ENCODE measurements at places on chromosomes 5 and 9.

DNA sequence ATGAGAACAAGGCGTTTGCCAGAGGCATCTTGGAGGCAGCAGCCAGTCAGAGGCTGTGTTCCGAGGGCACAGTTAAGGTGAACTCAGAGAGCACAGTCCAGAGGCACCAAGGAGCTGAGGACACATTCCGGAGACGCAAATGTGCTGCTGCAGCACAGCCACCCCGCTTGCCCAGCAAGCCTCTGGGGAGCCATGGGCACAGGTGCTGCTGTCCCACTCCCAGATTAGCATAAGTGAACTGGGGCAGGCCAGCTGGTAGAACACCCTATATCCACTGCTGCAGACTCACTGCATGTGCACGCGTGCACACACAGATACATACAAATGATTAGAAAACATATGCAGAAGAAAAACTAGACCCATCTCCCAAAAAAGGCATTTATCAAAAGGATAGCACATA lies 164.5 kb downstream of the EBF1 start:
- DNase-seq, result no peak

DNA sequence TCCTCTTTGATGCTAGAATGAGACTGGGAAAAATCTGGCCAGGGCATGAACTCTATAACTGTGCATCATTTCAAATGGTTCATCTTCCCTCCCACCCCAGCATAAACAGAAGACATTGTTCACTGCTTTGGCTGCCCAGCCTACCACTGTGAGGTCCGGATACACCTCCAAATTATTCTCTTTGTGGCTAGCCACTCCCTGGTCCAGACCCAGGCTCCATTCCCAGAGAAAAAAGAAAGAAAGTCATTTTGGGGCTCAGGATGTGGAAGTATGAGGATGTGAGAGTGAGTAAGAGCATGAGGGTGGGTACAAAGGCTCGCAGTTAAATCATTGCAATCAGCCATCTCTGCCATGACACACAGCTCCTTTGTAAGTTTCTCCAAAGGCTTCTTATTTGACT lies 559.2 kb downstream of the PSAT1 start:
- DNase-seq, result peak; percentile 54

GRCh38 chr9:34380034-34380510 lies 3.4 kb upstream of the MYORG start:
- DNase-seq, result no peak

GRCh38 chr9:89008055-89008743 lies 16.9 kb downstream of the S1PR3 start:
- DNase-seq, result no peak

GRCh38 chr9:19246891-19247290 lies 16.4 kb downstream of the DENND4C start:
- DNase-seq, result no peak

- DNase-seq, result peak; percentile 77
Observed at GRCh38 chr9:37197158-37198038, 77.0 kb downstream of the ZCCHC7 start.

DNA sequence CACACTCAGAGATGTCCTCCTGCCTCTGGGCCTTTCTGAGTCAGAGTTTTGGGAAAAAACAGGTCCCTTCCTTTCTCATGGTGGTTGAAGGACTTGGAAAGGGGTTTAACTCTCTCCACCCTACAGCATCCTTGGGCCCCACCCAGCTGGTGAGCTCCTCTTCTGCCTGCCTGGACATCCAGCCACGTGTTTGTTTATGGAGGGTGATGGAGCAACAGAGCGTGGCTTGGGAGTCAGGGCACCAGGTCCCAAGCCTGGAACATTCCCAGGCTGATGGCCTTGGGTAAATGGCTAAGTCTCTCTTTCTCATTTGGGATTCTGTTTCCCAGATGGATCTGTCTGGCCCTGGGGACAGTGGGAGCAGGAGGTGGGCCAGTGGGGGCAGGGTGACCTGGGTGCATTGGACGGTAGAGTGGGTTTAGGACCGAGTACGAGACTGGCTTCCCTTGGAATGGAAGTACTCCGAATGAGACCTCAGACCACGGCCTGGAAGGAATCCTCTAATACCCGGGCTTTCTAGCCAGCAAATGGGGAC lies 141.1 kb upstream of the IRX2 start:
- no peak for DNase-seq

GRCh38 chr9:32524892-32525708 lies 896 bp downstream of the RIGI start:
- peak; percentile 17 for DNase-seq

- no peak for DNase-seq
Observed at GRCh38 chr5:139882316-139882715, 86.7 kb downstream of the PSD2 start.

DNA sequence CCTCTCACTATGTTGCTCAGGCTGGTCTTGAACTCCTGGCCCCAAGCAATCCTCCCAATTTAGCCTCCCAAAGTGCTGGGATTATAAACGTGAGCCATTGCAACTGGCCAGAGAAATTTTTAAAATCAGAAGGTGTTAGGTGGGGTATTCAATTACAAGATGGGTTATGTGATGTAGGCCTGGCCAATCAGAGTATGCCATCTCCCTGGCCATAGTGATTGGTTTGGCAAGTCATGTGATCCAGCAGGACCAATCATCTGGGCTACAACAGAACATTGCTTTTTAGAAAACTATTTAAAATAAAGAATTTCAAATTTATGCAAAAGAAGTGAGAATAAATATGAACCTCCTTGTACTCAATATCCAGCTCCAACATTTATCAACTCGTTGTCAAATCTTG lies 22.4 kb downstream of the NMRK1 start:
- no peak for DNase-seq

DNA sequence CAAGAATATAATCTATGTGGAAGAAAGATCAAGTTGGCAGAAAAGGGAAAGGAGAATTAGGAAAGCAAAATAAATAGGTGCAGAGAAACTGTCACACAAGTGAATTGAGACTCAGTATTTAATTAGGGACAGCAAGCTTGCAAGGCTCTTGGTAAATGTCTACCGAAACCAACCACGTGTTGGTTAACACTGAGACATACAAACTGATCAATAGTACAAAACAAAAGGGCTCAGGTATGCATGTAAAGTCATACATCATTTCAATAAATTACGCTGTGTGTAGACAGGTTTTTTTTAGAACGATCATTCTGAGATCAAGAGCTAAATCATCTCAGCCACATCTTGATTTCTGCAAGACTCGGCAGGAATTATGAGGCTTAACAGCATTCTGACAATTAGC lies 225.4 kb downstream of the EBF1 start:
- DNase-seq, result no peak

DNA sequence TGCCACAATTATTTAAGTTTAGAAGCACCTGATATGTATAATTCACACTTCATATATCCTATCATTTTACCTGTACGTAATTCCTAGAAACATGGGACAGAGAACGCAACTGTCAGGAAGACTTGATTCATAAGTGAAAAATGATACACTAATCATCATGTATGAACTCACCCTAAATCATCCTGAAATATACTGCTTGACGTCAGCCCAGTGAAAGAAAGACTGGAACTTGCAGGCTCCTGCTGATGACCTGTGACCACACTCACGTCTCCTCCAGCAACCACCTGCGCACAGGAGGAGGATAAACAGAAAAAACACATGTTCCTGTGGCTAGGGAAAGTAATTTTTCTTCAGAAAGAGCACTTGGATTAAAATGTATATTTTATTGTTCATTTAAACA lies 169.7 kb downstream of the MPDZ start:
- DNase-seq, result no peak

- DNase-seq, result peak; percentile 39
Observed at GRCh38 chr5:9447691-9448090, 98.2 kb downstream of the SEMA5A start.

GRCh38 chr9:68998385-68998784 lies 15.5 kb downstream of the PRKACG start:
- no peak for DNase-seq

DNA sequence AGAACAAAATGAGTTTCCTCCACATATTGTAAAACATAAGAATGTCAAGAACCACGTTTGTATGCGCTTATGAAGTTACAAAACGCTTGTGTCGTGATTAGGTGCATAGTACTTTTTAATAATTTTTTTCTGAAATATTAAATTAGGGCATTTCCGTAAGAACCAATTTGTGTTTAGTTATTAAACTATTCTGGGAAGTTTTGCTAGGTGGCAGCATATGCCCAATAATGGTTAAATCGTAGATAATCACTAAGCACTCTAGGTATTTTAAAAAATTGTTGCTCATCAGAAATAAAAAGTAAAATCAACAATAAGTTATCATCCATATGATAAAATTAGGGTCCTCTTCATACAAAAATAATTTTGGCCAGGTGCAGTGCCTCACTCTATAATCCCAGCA lies 5.4 kb downstream of the SRFBP1 start:
- peak; percentile 66 for DNase-seq

GRCh38 chr9:86749161-86749893 lies 198.0 kb downstream of the GAS1 start:
- peak; percentile 74 for DNase-seq

DNA sequence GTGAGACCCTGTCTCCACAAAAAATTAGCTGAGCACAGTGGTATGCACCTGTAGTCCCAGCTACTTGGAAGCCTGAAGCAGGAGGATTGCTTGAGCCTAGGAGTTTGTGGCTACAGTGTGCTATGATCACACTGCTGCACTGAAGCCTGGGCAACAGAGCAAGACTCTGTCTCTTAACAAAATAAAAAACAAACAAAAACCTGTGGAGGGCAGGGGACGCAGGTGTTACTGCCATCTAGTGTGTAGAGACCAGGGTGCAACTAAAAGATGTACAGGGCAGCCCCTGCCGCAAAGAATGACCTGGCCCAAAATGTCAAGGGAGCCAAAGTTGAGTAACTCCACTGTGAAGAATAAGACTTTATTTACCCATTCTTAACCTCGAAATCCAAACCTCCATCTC lies 27.1 kb downstream of the ASPN start:
- no peak for DNase-seq

DNA sequence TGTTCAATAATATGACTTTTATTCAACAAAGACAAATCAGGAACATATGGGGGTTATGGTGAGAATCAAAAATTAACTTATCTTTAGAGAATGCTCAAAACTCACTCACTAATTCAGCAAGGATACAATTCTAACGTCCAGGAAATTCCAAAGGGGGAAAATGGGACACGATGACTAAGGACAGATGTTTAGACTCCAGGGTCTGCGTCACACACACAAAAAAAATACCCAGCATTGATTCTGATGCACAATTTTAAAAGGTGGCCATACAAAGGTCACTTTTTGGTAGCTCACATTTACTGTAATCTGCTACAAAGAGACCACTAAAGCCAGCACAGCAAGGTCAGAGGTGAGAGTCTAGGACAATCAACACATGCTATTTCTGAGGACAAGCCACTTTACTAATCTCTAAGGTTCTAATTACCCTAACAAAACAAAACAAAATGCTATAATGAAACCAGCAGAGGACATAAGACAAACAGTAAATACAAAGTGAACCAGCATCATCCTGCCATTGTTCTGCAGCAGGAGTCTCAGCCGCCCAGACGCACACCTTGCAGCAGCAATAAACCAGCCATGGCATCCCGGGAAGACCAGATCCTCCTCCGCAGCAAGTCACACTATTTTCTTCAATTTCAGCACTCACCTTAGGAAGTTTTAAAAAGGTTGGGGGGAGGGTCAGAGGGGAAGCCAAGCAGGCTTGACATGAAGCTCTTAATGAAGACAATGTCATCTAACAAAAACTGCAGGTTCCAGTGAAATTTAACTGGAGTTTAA lies 57.8 kb downstream of the TTC39B start:
- peak; percentile 87 for DNase-seq

GRCh38 chr5:90191352-90192045 lies 218.1 kb downstream of the CETN3 start:
- no peak for DNase-seq

DNA sequence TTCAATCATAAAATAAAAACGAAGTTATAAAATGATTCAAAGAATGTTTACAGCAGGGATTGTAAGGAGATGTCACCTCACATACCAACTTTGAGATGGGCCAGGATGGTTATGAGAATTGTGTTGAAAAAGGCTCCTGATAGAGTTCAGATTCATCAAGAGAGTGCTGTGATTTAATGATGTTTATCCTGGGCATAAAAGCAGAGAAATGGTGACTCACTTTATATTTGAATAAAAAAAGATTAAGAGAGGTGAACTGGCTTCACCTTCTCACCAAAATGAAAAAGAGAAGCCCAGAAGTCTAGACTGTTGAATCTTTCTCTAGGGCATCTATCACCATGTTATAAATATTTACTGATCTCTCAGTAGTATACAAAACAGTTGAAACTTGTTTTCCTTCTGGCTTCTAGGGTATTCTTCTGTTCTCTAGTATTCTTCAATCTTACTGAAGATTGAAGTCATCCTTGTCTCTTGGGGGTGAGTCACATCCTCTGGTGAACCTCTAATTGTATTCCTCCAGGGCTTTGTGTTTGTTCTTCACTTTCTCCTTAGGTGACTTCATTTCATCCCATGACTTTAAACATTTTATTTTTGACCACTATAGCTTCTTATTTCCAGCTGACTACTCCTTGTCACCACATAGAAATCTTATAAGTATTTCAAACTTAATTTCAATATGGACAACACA lies 1237.3 kb upstream of the C9orf72 start:
- DNase-seq, result no peak

DNA sequence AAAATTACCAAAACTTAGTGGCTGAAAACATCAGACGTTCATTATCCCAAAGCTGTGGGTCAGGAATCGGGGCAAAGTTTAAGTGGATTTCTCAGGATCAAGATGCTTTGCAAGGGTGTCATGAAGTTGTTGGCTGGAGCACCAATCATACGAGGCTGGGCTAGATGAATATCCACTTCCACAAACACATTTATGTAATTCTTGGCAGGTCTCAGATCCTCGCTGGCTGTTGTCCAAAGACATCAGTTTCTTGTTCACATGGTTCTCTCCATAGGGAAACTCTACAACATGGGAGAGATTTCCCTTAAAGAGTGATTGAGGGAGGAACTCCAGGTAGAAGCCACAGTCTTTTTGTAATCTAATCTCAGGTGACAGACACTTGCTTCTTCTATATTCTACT lies 20.2 kb upstream of the CCDC192 start:
- no peak for DNase-seq

GRCh38 chr5:52735139-52735538 lies 52.6 kb upstream of the ITGA1 start:
- DNase-seq, result peak; percentile 6

- no peak for DNase-seq
Observed at GRCh38 chr9:98781588-98782383, 14.6 kb downstream of the ANKS6 start.

- DNase-seq, result peak; percentile 19
Observed at GRCh38 chr9:35073279-35073612, 821 bp upstream of the VCP start.

GRCh38 chr9:19481121-19481870 lies 72.5 kb downstream of the ACER2 start:
- no peak for DNase-seq

Measured in IMR-90 (cell line).